ENCODE measurements at places on chromosomes 4 and X.
A peak's percentile ranks its signal among the peaks of the same experiment; 100 is the strongest.

DNA sequence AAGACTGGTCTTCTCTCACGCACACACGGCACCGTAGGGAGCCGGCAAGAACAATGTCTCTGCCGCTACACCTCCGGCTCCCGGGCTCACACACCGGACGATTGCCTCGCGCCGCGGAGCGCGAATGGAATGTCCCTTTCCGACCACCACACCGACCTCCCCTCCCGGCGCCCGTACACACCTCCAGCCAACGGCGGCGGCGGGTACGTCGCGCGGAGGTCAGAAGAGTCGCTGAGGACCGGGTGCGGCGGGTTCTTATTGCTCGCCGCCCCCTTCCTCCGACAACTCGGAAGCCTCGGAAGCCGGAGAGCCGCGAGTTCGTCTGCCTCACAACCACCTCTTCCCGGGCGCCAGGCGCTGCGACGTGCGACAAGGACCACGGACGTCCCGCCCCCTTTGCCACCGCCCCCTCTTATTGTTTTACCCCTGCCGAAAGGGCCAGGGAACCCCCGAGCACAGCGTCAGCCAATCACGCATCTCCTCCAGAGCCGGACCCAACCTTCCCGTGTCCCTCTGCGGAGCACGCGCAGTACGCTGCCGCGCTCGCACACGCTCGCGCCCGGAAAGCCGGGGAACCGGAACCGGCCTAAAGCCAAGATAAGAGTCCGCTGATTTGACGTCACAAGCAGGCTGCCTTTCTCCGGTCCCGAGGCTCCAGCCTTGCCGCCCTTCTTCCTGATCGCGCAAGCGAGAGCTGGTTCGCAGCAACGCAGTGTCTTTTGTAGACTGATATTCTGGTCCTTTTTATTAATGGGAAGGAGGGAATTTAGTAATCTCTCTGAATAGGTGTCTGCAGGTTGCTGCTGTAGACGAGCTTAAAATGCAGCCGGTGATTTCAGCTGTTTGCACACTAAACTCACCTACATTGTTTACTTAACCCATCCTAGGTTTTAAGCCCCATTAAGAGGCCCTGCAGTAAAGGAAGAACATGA lies at the start of gene G3BP2:
G3BP2 (minus strand) TSS at position 385 of the 932 bp plus-strand sequence. CDS start 11,386 bp downstream, outside the sequence.
- peak; percentile 99 for DNase-seq

DNA sequence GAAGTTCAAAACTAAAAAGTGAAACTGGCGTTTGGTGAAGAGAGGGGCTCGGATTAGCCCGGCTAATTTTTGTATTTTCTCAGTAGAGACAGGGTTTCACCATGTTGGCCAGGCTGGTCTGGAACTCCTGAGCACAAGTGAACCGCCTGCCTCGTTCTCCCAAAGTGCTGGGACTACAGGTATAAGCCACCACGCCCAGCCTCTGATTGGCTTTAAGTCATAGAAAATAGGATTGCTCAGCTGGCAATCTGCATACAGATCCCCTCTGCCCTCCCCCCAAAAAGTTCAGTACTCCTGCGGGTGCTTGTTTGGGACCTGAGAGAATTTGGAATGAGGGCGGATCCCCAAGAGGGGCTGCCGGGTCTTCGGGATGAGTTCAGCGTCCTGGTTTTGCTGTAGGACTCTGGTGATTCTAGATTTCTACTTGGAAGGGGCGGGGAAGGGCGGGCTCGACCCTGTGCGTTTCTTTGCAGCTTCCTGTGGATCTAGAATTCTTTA lies 537 bp upstream of the PRKX start:
- no peak for DNase-seq

DNA sequence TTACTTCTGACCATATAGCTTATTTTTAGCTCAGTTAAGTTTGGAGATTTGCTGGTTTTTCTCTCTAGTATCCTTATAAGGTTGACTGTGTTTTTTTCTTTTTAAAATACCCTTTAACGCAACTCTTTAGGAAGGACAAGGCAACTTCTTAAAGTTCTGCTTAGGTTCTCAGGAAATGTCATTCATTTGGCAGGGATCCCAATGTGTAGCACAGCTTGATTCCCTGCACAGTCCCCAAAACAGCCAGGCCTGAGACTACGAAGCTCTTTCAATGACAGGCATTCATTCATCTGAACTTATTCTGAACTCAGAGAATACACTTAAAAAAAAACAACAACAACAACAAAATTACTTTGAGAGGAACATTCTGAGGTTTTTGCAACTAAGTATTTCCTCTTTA lies 1765.8 kb downstream of the PCDH7 start:
- DNase-seq = peak; percentile 60

DNA sequence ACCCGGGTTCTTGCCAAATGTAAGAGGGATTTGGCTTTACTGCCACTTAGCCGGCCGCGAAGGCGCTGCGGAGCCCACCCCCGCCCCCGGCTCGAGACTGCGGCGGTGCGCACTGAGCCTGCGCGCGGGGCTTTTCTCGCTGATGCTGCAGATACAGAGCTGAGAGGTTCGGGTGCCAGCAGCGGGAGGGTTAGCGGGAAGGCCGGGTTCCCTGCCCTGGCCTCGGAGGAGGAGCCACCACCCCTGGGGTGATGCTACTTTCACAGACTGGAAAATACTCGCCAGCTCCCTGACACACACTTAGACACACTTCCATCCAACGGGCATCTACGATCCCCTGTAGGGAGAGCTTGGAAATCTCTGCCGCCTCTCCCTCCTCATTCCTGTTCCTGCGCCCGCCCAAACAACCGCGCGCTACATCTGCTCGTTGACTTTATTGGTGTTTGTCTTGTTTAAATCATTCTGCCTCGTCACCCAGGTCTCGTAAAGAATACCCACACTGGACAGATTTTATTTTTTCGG lies 2.1 kb upstream of the PCDH7 start:
- DNase-seq = no peak

- DNase-seq = no peak
Observed at GRCh38 chrX:39507617-39508299, 590.0 kb downstream of the BCOR start.

GRCh38 chr4:133711817-133712216 lies 489.8 kb downstream of the PABPC4L start:
- no peak for DNase-seq

DNA sequence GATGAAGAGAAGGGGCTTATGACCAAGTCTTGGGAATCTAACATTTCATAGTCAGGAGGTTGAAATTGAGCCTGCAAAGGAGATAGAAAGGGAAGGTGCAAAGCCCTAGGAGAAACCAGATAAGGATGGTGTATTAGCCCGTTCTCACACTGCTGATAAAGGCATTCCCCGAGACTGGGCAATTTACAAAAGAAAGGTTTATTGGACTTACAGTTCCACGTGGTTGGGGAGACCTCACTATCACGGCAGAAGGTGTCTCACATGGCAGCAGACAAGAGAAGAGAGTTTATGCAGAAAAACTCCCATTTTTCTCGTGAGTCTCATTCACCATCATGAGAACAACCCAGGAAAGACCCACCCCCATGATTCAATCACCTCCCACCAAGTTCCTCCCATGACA lies 129.5 kb upstream of the LNX1 start:
- DNase-seq = no peak

DNA sequence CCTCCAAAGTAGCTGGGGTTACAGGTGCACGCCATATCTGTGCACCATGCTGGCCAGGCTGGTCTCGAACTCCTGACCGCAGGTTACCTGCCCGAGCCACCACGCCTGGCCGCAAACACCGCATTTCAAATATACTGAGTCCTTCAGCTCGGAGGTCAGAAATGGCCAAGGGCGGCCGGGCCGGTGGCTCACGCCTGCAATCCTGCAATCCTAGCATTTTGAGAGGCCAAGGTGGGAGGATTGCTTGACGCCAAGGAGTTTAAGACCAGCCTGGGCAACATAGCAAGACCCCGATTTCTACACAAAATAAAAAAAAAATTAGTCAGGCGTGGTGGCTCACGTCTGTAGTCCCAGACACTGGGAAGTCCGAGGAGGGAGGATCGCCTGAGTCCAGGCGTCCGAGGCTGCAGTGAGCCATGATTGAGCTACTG lies 71.9 kb upstream of the PPP2R3B start:
- DNase-seq = no peak

GRCh38 chrX:149040873-149041535 lies 464.1 kb downstream of the IDS start:
- no peak for DNase-seq

DNA sequence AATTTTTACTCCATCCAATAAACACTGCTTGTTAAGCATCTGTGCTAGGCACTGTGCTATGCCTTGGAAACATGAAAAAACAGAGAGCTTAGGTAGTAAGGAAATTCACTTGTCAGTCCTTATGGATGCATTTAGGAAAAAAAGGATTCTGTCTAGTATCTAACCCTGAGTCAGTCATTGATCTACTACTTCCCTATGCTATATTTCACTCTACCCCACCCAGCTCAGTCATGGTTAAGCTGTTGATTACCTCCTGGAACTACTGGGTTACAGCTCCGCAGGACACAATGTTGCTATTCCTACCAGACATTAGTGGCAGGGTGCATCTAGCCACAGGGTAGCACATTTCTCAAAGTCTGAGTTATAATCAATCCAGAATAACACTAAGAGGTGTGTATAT lies 2.9 kb upstream of the USP53 start:
- DNase-seq = no peak

DNA sequence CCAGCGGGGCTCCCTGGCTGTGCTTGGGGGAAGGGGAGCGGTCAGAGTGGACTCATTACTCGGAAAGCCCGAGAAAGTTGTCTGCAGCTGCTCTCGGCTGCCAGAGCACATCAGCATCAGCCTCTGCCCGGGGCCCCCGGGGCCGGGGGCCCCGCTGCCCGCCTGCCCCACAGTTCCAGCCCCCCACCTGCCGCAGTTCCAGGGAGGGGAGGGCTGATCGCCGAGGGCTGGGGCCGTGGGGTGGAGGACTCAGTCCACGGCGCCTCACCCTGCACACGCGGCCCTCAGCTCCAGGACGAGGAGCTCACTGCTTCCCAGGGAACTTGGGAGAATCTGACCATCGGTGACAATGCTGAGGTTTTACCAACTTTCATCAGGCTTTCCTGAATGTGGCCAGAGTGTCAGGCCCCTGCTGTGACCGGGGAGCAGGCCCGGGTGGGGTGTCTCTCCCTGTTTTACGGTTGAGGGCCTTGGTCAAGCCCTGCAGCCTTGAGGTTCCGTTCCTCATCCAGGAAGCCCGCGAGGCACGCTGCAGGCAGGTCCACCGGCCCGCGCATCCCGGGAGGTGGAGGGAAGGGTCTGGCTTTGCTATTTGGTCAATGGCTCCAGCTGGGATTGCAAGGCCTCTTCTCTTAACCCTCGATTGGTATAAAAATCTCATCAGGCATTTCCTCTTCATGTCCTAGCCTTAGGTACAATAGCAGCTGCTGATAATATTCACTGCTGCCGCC lies 57.2 kb downstream of the CPZ start:
- no peak for DNase-seq

GRCh38 chr4:169293343-169294176 lies 22.8 kb upstream of the SH3RF1 start:
- peak; percentile 64 for DNase-seq

DNA sequence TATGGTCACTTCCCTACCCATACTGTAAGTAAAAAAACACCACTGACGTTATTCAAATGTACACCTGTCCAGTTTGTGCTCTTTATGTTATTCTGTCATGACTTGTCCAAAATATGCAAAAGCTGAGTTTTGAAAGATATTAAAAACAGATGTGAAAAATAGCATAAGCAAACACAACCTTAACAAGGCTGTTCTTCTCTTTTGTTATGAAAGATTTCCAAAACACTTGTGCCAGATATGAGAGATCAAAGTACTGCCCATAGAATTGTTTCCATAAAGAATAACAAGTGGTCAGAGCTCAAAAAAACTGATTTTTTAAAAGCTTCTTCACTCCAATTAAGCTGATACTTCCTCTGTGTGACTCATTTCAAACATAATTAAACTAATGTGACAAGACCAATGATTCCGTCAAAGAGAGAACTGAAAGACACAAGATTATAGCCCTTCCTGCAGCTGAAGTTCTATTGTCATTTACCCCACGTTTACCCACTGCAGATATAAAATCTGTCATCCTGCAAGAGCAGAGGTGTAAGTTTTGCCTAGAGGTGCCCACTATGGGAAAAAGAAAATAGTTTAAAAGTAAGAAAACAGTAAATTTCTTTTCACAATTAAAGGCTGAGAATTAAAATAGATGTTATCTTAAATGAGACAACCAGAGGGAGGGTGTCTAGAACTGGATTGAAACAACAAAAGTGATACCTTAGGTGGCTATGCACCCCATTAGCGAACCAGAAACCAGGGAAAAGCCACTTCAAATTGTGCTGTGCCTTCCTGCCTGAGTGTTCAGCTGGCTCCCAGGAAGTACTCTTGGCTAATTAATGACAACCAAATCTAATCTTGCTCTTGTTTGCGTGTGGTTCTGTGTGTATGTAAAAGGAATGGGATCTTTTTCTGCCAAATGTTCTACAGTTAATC lies 30.1 kb downstream of the RASSF6 start:
- no peak for DNase-seq

DNA sequence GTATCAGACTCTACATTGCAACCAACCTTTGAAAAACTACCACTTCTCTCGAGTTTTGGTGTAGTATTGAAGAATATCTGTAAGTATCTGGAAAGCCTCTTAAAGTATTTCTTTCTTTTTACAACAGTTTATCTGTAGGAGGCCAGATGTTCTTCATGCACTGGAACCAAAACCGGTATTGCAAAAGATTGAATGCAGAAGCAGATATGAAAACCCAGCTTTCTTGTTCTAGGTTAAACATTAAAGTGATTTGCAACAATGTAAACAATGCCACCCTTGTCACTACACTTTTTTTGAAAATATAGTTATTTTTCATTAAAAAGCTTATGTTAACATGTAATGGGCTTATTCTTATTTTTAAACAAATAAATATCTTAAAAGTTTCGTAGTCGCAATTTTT lies 27.2 kb downstream of the PLS3 start:
- DNase-seq = no peak

DNA sequence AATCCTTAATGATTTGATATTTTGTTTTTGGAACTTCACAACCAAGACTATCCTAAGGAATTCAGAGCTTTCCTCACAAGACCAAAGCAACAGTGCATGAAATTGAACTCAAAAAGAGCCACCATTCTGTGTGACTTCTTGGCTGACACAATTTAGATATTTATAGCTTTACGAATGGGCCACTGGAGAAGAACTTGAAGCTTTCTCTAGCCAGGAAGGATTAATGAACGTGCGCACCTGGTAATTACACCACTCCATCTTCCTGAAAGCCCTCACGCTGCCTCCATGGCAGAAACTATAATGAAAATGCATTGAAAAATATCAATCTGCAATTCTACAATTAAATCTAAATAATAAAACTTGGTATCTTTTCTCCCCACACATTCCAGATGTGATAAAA lies 1057.8 kb downstream of the DMD start:
- DNase-seq = no peak

- peak; percentile 14 for DNase-seq
Observed at GRCh38 chr4:130738233-130738632, 1642.3 kb downstream of the C4orf33 start.

GRCh38 chr4:11010624-11011023 lies 326.1 kb upstream of the CLNK start:
- no peak for DNase-seq
